ENCODE measurements at places on chromosomes 7 and 10.

GRCh38 chr7:20165146-20165510 lies 52.1 kb downstream of the MACC1 start:
- no peak overlapping the region for H3K4me3 ChIP-seq
- no peak for DNase-seq
- H3K4me1 ChIP-seq, result no peaks in the 10 kb centered on the region
- no peak overlapping the region for H3K27ac ChIP-seq
- H3K27me3 ChIP-seq, result no peaks in the 10 kb centered on the region

GRCh38 chr7:30323006-30323355 lies 38.6 kb downstream of the ZNRF2 start:
- no peaks in the 10 kb centered on the region for H3K4me1 ChIP-seq
- DNase-seq, result no peak
- H3K36me3 ChIP-seq, result no peaks in the 10 kb centered on the region
- no peak overlapping the region for H3K4me3 ChIP-seq
- H3K27ac ChIP-seq, result no peak overlapping the region

DNA sequence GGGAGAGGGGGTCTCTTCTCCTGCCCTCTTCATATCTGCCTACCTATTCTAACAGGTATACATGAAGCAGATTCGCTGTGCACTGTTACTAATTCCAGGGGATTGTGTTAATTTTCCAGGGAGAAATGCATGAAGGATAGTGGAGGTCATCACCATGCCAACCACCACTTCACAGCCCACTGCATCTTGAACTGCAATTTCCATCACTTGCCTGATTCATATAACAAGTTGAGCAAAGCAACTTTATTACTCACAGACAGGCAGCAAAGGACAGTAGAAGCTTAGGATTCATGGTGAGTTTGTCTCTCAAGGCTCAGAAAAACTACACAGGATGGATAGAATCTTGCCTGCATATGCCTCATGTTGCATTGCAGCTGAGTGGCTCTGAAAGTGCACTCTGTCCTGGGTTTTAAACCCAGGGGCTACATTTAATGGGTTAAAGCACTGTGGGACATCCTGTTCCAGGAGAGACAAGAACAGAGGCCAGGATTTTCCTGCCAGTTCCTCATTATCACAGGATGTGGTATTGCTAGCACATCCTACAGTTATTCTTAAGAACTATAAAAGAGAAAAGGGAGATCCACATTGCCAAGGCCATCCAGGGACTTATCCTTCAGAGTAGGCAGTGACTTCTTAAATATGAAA lies 136.9 kb upstream of the PRSS1 start:
- H3K36me3 ChIP-seq, result no peaks in the 10 kb centered on the region
- H3K4me1 ChIP-seq, result no peaks in the 10 kb centered on the region
- peaks cover 6% of the 10 kb centered on the region for H3K27me3 ChIP-seq
- no peak overlapping the region for H3K27ac ChIP-seq

GRCh38 chr7:3272691-3273141 lies 28.3 kb upstream of the SDK1 start:
- H3K27me3 ChIP-seq, result peaks cover 4% of the 10 kb centered on the region
- H3K4me3 ChIP-seq, result no peak overlapping the region
- DNase-seq, result peak; percentile 6
- H3K27ac ChIP-seq, result no peak overlapping the region

DNA sequence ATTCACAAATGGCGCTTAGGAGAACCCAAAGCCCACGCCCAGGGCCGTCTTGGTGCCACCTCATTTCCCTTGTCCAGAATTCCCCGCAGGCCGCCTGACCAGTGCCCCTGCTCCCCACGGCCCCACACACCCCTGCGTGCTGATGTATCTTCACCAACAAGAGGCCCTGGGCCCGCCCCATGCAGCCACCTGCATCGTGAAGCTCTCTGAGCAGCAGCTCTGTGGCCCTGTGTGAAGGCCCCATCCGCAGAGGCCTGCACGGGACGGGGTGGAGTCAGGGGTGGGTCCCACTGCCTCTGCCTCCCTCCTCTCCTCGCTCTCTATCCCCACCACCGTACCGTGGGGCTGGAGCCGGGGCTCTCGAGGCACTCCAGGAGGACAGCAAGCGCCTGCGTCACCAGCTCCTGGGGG lies 14.7 kb downstream of the BRAT1 start:
- no peaks in the 10 kb centered on the region for H3K27me3 ChIP-seq
- H3K36me3 ChIP-seq, result peaks cover 11% of the 10 kb centered on the region
- no peak for DNase-seq
- no peaks in the 10 kb centered on the region for H3K4me1 ChIP-seq
- no peak overlapping the region for H3K4me3 ChIP-seq
- H3K27ac ChIP-seq, result no peak overlapping the region

- H3K36me3 ChIP-seq, result no peaks in the 10 kb centered on the region
- H3K4me3 ChIP-seq, result no peak overlapping the region
- H3K4me1 ChIP-seq, result no peaks in the 10 kb centered on the region
- H3K27ac ChIP-seq, result no peak overlapping the region
- H3K27me3 ChIP-seq, result no peaks in the 10 kb centered on the region
- DNase-seq, result no peak
These were observed 99.5 kb downstream of the SFMBT2 start for GRCh38 chr10:7311218-7311849.

- no peaks in the 10 kb centered on the region for H3K4me1 ChIP-seq
- H3K4me3 ChIP-seq, result no peak overlapping the region
- no peaks in the 10 kb centered on the region for H3K36me3 ChIP-seq
- H3K27ac ChIP-seq, result no peak overlapping the region
These were observed 278.4 kb downstream of the ANKRD30A start for GRCh38 chr10:37403776-37404175.

- peaks cover 8% of the 10 kb centered on the region for H3K4me1 ChIP-seq
- no peaks in the 10 kb centered on the region for H3K27me3 ChIP-seq
- H3K36me3 ChIP-seq, result no peaks in the 10 kb centered on the region
- no peak overlapping the region for H3K27ac ChIP-seq
- no peak for DNase-seq
- H3K4me3 ChIP-seq, result no peak overlapping the region
These were observed 144.7 kb downstream of the CCSER2 start for GRCh38 chr10:84473136-84473535.

DNA sequence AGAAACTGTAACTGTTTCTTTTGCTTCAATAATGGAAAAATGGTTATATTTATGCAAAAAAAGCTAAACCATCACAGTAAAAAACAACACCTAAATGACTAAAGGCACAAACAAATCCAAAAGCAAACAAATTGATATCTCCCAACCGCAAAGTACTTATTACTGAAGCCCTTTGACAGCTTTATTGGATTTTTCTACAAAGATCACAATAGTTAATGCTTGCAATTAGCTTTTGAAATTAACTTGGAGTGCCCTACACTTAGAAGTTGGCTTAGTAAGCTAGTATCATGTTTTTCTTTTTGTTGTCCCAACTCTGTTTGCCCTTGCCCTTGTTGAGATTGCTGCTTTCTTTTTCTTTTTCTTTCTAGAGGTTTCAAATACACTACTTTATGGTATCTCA lies 257.5 kb downstream of the INHBA start:
- no peak overlapping the region for H3K27ac ChIP-seq
- no peaks in the 10 kb centered on the region for H3K27me3 ChIP-seq
- H3K4me3 ChIP-seq, result no peak overlapping the region
- H3K36me3 ChIP-seq, result no peaks in the 10 kb centered on the region
- no peak for DNase-seq
- H3K4me1 ChIP-seq, result no peaks in the 10 kb centered on the region

- DNase-seq, result no peak
- H3K4me1 ChIP-seq, result no peaks in the 10 kb centered on the region
- no peaks in the 10 kb centered on the region for H3K36me3 ChIP-seq
- peaks cover 21% of the 10 kb centered on the region for H3K27me3 ChIP-seq
These were observed 135.0 kb upstream of the TMEM72 start for GRCh38 chr10:44776181-44776580.

- H3K4me1 ChIP-seq, result peaks cover 31% of the 10 kb centered on the region
- H3K27me3 ChIP-seq, result no peaks in the 10 kb centered on the region
- H3K36me3 ChIP-seq, result peaks cover 6% of the 10 kb centered on the region
- DNase-seq, result no peak
- H3K4me3 ChIP-seq, result no peak overlapping the region
These were observed 3.8 kb downstream of the MAD1L1 start for GRCh38 chr7:2228921-2229320.

- no peaks in the 10 kb centered on the region for H3K27me3 ChIP-seq
- H3K4me3 ChIP-seq, result no peak overlapping the region
- no peaks in the 10 kb centered on the region for H3K36me3 ChIP-seq
- H3K27ac ChIP-seq, result no peak overlapping the region
- DNase-seq, result no peak
These were observed 9.4 kb upstream of the ZC3HAV1 start for GRCh38 chr7:139118805-139119485.

GRCh38 chr10:88036126-88036525 lies 172.7 kb downstream of the PTEN start:
- no peak overlapping the region for H3K4me3 ChIP-seq
- no peaks in the 10 kb centered on the region for H3K4me1 ChIP-seq
- no peaks in the 10 kb centered on the region for H3K36me3 ChIP-seq
- no peaks in the 10 kb centered on the region for H3K27me3 ChIP-seq

DNA sequence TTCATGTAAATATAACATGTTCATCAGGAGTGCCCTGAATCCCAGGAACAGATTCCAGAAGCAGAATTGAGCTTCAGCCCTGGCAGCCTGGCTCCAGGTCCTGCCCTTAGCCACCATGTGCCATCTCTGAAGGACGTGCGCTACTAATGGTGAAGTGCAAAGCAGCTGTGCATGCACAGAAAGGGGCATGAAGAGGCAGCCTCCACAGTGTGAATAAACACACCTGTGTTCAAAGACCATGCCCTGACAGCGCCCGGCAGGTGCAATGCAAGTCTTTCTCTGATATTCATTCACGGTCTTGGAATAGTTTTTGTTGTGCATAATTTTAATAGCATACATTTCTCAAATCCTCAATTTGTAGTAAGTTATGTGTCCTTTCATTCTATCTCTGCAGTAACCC lies 250.4 kb upstream of the TCERG1L start:
- H3K27me3 ChIP-seq, result 0 out of 2 replicates have a peak, but pooled peaks cover 13% of the 10 kb centered on the region
- no peaks in the 10 kb centered on the region for H3K36me3 ChIP-seq
- H3K4me1 ChIP-seq, result no peaks in the 10 kb centered on the region
- no peak overlapping the region for H3K27ac ChIP-seq

DNA sequence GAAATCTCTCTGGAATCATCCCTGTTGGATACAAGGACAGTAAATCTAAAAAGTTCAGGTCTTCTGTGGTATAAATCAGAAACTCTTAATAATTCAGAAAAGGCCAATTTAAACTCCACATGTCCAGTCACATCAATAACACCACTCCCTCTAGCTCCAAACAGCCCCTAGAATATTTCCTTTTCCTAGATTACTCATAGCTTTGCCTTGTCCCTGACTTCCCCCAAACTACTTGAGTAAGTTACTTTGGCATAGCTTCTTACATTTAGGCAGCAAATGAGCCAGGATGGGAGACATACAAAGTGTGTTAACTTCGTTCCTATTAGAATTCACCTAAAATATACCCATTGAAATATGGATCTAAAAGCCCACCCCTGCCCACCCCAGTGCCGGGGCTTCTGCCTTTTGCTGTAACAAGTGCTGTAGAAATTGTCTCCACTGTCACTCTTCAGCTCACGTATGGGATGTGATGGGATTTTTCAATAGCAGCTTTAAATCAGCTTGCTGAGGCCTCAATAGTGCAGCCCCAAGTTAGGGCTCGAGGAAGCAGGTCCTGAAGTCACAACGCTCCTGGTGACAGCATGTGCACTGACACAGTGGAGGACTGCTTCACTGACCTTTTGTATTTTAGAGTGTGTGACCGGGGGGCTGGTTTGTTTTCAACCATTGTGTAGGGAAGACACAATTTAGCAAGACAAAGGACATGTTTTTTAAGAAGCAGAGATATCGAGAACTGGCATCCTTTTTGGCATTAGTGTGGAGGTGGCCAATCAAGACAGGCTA lies 218.2 kb upstream of the KMT2E start:
- peaks cover 82% of the 10 kb centered on the region for H3K27me3 ChIP-seq
- DNase-seq, result no peak
- H3K4me3 ChIP-seq, result no peak overlapping the region

DNA sequence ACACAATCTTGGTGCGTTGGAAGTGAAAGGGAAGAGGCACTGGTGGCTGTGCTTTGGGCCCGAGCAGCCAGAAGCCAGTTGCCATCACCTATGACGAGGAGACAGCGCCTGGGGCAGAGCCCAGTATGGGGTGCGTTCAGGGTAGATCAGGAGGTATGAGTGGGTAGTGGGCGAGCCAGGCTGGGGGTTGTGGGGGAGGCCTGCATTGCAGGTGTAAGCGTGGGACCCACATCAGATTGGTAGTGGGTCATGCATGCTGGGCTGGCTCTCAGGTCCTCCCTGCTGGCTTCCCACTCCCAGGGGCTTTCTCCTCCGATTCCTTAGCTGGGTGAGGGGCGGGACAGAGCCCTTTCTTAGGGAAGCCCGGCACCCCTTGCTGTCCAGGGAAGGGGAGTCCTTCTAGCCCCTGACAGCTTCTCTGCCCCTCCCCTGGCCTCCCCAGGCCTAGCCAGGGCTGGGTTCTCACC lies 445 bp upstream of the PVRIG start:
- no peaks in the 10 kb centered on the region for H3K36me3 ChIP-seq
- H3K27me3 ChIP-seq, result no peaks in the 10 kb centered on the region
- peaks cover 3% of the 10 kb centered on the region for H3K4me1 ChIP-seq
- no peak overlapping the region for H3K4me3 ChIP-seq
- DNase-seq, result no peak
- no peak overlapping the region for H3K27ac ChIP-seq

DNA sequence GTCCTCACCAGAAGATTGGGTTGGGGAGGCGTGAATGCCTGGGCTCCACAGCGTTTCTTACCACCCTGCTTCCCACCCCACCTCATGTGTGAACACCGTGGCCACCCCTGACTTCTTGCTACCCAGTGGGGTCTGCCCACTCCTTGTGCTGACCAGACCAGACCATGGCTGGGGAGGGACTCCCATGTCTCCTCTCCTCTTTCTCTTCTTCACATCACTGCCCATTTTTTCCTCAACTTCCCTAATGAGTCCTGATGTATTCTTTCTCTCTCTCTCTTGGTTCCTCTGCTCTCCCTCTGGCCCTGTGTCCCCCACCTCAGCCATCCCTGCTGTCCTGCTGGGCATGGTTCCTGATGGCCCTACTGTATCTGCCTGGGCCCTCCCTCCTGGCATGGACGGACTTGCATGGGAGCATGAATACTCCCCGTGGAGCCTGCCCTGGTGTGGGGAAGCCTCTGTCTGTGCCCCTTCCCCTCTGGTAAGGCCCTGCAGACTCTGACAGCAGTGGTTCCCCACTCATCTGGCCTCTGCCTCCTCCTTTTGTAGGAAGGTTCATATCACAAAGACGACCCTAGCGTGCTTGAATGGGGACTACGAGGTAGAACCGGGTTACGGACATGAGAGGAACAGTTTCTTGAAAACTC lies 85.5 kb downstream of the ADCY1 start:
- no peaks in the 10 kb centered on the region for H3K4me1 ChIP-seq
- H3K27ac ChIP-seq, result no peak overlapping the region
- H3K4me3 ChIP-seq, result no peak overlapping the region
- no peak for DNase-seq

GRCh38 chr10:96536129-96536528 lies 22.4 kb upstream of the TLL2 start:
- DNase-seq, result no peak
- H3K27ac ChIP-seq, result no peak overlapping the region
- H3K4me3 ChIP-seq, result no peak overlapping the region
- H3K27me3 ChIP-seq, result no peaks in the 10 kb centered on the region
- H3K4me1 ChIP-seq, result no peaks in the 10 kb centered on the region

- H3K27ac ChIP-seq, result no peak overlapping the region
- no peaks in the 10 kb centered on the region for H3K36me3 ChIP-seq
- DNase-seq, result no peak
- no peaks in the 10 kb centered on the region for H3K4me1 ChIP-seq
- H3K27me3 ChIP-seq, result peaks cover 53% of the 10 kb centered on the region
These were observed 78.5 kb downstream of the C7orf25 start for GRCh38 chr7:42833411-42833810.

Measured in HCT116 (cell line).